ENCODE measurements at places on chromosomes 5 and 9.

DNA sequence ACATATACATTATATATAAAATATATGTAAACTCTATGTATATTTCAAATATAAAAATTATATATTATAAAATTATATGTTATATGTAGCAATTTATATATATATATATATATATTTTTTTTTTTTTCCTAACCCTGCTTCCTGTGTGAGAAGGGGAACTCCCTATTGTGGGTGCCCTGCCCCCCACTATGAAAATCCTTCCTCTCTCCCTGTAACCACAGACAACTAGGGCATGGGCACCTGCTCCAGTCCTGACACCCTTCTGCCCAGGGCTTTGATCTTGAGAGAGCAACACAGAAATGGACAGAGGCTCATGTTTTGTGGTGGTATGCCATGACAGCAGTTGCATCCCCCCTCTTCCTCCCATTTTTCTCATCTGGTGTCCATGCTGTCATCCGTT, 148.7 kb upstream of the IL12B start:
- DNase-seq, result no peak

DNA sequence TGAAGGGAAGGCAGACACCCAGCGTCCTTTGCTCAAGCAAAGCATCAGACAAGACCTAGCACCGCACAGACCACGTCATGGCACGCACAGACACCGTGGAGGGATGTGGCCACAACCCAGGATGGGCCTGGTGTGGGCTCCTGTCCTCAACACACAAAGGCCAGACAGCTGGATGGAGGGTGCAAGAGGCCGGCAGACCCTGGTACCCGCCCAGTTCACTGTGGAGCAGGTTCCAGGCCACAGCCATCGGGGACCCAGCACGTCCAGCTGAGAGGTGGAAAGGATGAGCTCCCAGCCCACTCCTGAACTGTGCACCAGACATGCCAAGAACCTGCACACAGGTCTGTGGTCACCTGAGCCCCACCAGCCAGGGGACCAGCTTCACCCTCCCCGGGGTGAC, 15.0 kb upstream of the ZDHHC11 start:
- DNase-seq, result no peak

- no peak for DNase-seq
Observed at GRCh38 chr9:89935115-89935514, 330.3 kb downstream of the GADD45G start.

GRCh38 chr9:108666240-108666784, 189.5 kb downstream of the ACTL7B start:
- DNase-seq, result no peak

- no peak for DNase-seq
Observed at GRCh38 chr5:168169791-168170190, 121.7 kb upstream of the WWC1 start.

DNA sequence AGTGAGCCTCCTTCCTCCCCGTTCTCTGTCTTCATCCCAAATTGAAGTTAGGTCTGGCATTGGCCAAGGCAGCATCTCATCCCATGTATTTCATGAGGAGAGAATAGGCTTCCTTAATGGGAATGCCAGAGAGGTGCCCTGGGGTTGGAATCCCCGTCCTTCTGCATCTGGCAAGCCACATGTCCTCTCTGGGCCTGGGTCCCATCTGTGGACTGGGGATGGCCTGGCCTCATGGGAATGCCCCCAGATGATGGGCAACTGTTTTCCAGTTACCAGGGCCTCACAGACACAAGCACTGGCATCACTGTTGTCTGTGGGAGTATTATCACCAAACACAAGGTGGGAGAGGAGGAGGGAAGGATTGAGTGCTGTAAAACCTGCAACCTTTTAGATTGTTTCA, 153.9 kb downstream of the FSTL4 start:
- DNase-seq, result no peak

- no peak for DNase-seq
Observed at GRCh38 chr5:42813533-42813932, 1.8 kb upstream of the SELENOP start.

GRCh38 chr9:114314256-114314867, 8.5 kb upstream of the ORM1 start:
- DNase-seq, result no peak

- no peak for DNase-seq
Observed at GRCh38 chr5:22514231-22514630, 338.9 kb downstream of the CDH12 start.

GRCh38 chr5:141711687-141712086, 29.7 kb upstream of the ARAP3 start:
- no peak for DNase-seq

- no peak for DNase-seq
Observed at GRCh38 chr5:87081016-87081415, 186.7 kb upstream of the RASA1 start.

GRCh38 chr5:38468202-38468673, 88.2 kb downstream of the LIFR start:
- DNase-seq, result no peak

GRCh38 chr9:77817590-77818311, 169.6 kb upstream of the GNA14 start:
- no peak for DNase-seq

GRCh38 chr5:120901199-120901598, 437.1 kb downstream of the PRR16 start:
- DNase-seq, result no peak

DNA sequence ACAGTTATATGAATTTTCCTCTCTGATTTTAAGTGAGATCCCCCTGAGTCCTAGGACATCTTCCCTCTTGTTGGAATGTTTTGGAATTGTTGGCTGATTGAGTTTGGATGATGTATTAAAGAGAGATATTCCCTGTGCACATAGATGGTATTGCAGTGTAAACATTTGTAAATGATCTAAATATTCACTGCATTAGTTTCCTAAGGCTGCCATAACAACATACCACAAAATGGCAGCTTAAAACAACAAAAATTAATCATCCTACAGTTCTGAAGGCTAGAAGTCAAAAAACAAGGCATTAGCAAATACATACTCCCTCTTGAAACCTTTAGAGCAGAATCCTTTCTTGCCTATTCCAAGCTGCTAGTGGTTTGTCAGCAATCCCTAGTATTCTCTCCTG, 38.0 kb upstream of the MROH2B start:
- DNase-seq, result no peak

DNA sequence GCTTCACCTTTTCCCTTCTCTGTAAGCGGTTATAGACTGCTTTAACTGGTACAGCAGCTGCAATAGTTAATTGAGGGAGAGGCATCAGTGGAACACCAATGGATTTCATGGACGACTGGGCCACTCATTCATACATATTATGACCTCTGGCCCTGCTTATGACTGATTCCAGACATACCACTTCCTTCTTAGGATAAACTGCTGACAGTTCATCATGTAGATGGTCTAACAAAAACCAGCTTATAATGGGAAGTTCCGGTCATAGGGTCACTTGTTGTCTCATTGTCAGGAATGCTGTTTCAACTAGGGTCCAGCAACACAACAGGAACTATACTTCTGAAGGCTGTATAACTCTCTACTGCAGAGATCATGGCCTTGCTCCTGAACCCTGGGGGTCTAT, 265.2 kb upstream of the RASA1 start:
- DNase-seq, result no peak

DNA sequence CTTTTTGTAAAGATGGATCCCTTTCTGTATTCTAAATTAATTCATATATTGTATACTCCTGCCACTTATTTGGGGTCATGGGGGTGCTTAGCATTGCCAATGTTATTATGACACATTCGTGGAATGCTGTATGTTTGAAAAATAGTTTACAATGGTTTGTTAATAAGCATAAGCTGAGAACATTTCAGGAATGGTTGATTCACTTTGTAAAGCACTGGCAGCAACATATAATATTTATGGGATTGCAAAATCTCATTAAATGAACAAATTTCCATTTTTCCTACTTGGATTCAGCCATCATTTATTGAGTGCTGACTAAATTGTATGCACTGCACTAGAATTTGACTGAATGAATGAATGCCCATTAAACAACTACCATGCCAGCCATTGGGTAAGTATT, 215.2 kb upstream of the KLF4 start:
- DNase-seq, result no peak

DNA sequence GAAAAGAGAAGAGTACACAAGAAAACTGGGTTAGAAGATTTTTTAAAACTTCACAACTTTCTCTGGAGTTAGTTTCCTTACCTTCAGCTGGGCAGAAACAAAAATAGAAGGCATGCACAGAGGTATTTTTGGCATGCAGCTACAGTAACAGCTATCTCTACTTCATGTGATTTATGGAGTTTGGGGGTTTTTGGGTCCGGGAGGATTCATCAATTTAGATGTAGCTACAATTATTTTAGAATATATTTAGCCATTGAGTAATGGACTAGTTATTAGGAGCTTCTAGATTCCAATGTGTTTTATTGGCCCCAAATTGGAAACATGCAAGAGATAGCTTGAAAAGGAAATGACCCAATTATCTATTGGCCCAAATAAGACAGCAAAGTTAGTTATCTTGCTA, 91.6 kb upstream of the TNFAIP8 start:
- no peak for DNase-seq

- no peak for DNase-seq
Observed at GRCh38 chr5:87582149-87582548, 169.4 kb upstream of the CCNH start.

- no peak for DNase-seq
Observed at GRCh38 chr5:135039271-135040033, 5.4 kb upstream of the PITX1 start.

DNA sequence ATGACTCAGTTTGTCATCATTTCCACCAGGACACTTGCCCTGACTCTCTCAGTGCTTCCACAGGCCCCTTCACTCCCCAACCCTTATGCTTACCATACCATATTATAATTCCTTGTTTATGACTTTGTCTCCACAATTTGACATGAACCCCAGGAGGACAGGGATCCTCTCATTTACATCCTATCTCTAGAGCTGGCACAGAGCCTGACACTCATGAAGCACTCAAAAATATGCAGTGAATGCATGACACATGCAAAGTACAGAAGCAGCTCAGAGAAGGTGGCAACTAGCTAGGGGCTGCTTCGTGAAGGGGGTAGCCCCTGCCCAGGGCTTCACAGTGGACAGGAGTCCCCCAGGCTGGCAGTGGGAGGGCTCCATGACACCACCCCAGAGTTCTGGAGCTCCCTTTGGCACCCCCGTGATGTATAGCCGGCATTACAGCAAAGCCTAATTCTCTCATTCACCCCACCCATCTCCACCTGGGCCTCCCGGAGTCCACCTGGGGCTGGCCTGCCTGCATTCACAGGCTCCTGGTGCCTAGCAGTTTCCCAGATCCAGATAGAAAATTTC, 112.0 kb upstream of the SPOCK1 start:
- no peak for DNase-seq

DNA sequence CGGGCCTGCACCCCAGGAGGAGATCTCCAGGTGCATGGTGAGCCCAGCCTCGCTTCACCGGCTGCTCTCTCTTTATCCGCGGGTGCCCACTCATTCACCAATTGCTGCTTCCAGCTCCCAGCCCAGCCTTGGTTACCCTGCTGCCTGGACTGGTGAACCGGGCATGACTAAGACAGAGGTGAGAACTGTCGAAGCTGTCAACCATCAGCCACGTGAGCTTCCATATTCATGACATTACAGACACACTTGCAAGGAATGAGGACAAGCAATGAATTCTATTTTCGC, 220.5 kb downstream of the ROR2 start:
- no peak for DNase-seq

GRCh38 chr5:140348104-140348503, 1.7 kb upstream of the HBEGF start:
- no peak for DNase-seq

GRCh38 chr5:82635561-82636288, 357.6 kb upstream of the RPS23 start:
- DNase-seq, result no peak

GRCh38 chr5:22102823-22103359, 750.3 kb downstream of the CDH12 start:
- DNase-seq, result no peak

GRCh38 chr9:126702151-126703001, 88.6 kb downstream of the LMX1B start:
- DNase-seq, result no peak

- no peak for DNase-seq
Observed at GRCh38 chr5:132785365-132785764, 8.3 kb upstream of the SEPTIN8 start.

- no peak for DNase-seq
Observed at GRCh38 chr5:159913048-159913447, 3.2 kb upstream of the ADRA1B start.

GRCh38 chr5:115936031-115936430, 26.2 kb upstream of the LVRN start:
- no peak for DNase-seq

DNA sequence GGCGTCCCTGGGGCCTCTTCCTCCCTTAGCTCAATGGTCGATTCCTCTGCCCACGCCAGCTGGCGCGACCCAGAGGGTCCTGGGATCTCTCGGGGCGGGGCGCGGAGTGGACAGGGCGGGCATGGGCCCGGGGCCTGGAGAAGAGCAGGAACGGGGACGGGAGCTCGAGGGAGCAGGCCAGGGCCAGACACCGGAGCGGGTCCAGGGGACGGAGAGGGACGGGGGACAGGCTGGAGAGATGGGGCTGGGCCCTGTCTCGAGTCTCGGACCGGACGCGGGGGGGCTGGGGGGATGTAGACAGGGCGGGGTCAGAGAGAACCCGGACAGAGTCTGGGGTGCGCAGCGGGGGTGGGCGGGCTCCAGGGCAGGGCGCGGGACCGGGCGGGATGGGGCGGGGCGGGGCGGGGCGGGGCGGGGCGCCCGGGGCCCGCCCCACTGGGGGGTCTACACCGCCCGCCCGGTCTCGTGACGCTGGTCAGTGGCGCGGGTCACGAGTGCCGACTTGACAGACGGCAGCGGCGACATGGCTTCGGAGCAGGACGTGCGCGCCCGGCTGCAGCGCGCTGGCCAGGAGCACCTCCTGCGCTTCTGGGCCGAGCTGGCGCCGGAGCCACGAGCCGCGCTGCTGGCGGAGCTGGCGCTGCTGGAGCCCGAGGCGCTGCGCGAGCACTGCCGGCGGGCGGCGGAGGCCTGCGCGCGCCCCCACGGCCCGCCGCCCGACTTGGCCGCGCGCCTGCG, at the start of gene UAP1L1:
Gene UAP1L1, plus strand, starts transcription at position 508 of the 738 bp plus-strand sequence. Its CDS starts 16 bp downstream, at position 524.
- DNase-seq, result no peak

GRCh38 chr5:56094579-56095361, 100.0 kb upstream of the IL6ST start:
- DNase-seq, result no peak

DNA sequence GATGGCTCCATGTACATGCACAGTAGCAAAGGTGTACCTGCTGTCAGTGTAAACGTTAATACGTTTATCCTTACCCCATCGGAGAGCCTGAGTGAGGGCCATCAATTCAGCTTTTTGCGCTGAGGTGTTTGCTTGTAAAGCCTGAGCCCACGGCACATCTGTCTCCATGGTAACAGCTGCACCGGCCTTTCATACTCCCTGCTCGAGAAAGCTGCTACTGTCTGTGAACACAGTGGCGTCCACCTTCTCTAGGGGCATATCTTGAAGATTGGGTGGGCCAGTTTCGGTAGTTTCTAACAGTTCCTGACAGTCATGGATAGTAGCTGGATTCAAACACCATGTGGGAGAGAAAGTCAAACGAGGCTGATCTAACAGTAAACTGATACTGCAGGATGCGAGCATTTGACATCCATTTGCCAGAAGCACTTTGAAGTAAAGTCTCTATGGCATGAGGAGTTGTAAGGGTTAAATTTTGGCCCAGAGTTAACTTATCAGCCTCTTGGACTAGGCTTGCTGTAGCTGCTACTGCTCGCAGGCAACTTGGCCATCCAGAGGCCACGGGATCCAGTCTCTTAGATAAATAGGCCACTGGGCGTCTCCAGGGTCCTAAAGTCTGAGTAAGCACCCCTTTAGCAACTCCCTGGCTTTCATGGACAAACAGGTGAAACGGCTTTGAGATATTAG, 21.0 kb upstream of the RHOBTB3 start:
- no peak for DNase-seq

Data from LNCaP clone FGC (cell line).